ENCODE measurements at places on chromosomes 11 and 22. TPM values are rescaled to one million over a fixed set of nuclear protein-coding genes. Genes with fewer than 3 reads are reported as not detected.
A peak's percentile ranks its signal among the peaks of the same experiment; 100 is the strongest.

Gene GLYAT
- not detected for total RNA-seq

GRCh38 chr22:39422101-39422500 is 22.5 kb downstream of the TAB1 start:
- no peak for DNase-seq

- DNase-seq: peak; percentile 61
Measured at GRCh38 chr11:85941380-85941973, 86.3 kb downstream of the CCDC83 start.

Gene SPTBN2
- total RNA-seq: 0.57 TPM

DNA sequence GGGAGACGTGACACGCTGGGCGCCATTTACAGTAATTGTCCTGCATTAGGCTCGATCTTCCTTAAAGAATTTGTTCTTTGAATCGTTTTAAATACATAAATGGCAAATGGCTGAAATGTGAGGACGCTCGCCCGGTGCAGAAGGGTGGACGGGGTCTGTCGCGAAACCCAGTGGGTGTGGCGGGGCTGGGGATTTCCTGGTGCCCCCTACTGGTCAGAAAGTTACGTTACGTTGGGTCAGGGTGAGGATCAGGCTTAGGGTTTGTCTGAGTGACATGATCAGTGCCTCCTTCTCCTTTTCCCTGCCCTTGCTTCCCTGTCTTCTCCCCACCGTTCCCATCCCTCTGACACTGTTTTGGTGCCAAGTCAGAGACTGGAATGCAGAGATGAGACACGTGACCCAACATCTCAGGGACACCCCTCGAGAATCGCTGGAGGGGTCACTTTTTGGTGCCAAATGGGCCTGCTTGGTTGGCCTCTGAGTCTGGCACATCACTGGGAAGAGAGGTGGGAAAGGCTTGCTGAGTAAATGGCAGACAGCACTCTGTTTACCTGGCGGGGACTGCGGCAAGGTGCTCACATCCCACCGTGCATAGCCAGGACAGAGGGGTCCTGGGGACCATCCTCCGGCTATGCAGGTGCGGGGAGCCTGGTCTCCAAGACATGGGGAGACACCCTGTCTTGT is 1107.6 kb downstream of the BRD1 start:
- no peak for DNase-seq

Gene NTM
- 50.4 TPM for total RNA-seq

Gene PATE4
- total RNA-seq: not detected

- no peak for DNase-seq
Measured at GRCh38 chr11:117885777-117886176, 9.3 kb upstream of the FXYD6 start.

- peak; percentile 80 for DNase-seq
Measured at GRCh38 chr11:108929241-108929640, 264.4 kb downstream of the DDX10 start.

Data from LHCN-M2 (cell line).